T-cell (primary cell): ENCODE measurements at places on chromosomes 2 and 18. TPM values are rescaled to one million over a fixed set of nuclear protein-coding genes. Genes with fewer than 3 reads are reported as not detected.

GRCh38 chr2:189486237-189486770 lies 45.0 kb downstream of the WDR75 start:
- H3K27me3 ChIP-seq = peaks cover 7% of the 10 kb centered on the region
- H3K4me1 ChIP-seq = no peaks in the 10 kb centered on the region
- H3K36me3 ChIP-seq = no peaks in the 10 kb centered on the region
- H3K27ac ChIP-seq = no peak overlapping the region
- H3K4me3 ChIP-seq = no peak overlapping the region
- no peak for DNase-seq

- DNase-seq = no peak
- no peak overlapping the region for H3K4me3 ChIP-seq
- H3K27me3 ChIP-seq = no peaks in the 10 kb centered on the region
- no peaks in the 10 kb centered on the region for H3K4me1 ChIP-seq
Observed at GRCh38 chr2:213689585-213689984, 405.3 kb downstream of the SPAG16 start.

DNA sequence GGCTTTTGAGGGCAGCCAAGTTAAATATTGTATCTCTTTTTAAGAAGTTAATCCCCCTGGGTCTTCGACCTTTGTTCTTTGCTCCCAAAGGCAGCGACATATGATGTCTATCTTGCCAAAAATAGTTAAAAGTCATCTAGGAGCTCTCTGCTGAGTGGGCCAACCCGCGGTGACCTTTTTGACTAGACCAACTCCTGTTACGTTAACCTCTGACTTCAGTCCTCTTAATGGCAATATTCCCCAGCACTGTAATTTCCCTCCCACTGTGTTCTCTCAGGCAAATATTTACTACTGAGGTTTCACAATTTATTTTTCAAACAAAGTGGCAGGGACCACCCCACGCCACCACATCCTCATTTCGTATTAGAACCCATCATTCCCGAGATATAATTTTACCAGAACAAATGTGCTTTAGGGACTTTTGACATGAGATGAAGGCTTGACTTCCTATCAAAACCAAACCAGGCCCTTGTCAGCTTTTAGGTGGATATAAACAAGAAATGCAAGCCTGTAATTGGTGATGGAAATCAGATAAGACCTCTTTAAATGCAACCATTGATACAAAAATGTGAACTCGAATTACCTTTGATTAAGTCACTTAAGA lies 764.7 kb downstream of the SATB2 start:
- no peaks in the 10 kb centered on the region for H3K4me1 ChIP-seq
- H3K27ac ChIP-seq = no peak overlapping the region
- H3K4me3 ChIP-seq = no peak overlapping the region
- H3K27me3 ChIP-seq = no peaks in the 10 kb centered on the region

DNA sequence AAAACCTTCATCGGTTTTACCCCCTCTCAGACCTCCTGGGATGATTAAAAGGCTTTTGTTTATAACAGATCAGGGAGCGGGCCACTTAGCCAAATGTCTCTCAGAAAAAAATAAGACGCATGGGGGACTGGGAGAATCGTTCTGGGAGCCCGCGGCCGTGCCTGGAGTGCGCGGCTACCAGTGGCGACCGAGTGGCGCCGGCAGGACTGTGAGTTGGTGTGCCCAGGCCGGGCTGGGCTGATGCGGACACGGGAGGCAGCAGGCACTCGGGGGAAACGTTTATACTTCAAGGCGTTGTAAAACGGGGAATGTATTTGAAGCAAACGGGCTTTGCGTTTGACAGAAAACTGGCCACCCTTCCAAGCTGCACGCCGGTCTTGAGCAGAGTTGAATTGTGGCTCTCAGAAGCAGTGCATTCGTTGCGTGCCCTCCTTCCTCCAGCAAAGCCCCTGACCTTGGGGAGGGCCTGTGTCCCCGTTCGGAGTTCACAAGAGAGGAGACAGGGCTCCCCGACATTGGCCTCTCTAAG lies 4.7 kb upstream of the HOXD10 start:
- H3K36me3 ChIP-seq = no peaks in the 10 kb centered on the region
- DNase-seq = no peak
- H3K4me1 ChIP-seq = peaks cover 8% of the 10 kb centered on the region

DNA sequence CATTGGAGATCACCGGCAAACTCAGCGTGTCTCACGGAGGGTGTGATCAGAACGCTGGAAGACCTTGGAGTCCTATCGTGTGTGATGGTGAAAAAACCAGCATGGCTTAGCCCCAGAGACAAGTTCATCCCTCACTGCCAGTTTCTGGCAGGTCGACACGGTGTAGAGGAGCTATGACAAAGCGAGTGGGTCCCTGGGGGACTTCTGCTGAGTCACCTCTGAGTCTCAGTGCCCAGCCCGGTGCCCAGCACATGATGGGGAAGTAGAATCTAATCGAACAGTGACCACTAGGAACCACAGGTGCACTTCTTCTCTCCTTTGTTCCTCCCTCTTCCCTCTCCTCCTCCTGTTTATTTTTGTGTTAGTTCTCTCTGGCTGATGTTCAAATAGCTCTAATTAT lies 45.9 kb upstream of the KCNF1 start:
- H3K4me3 ChIP-seq = no peak overlapping the region
- peaks cover 29% of the 10 kb centered on the region for H3K27me3 ChIP-seq
- H3K27ac ChIP-seq = no peak overlapping the region
- H3K4me1 ChIP-seq = peaks cover 17% of the 10 kb centered on the region
- DNase-seq = no peak

DNA sequence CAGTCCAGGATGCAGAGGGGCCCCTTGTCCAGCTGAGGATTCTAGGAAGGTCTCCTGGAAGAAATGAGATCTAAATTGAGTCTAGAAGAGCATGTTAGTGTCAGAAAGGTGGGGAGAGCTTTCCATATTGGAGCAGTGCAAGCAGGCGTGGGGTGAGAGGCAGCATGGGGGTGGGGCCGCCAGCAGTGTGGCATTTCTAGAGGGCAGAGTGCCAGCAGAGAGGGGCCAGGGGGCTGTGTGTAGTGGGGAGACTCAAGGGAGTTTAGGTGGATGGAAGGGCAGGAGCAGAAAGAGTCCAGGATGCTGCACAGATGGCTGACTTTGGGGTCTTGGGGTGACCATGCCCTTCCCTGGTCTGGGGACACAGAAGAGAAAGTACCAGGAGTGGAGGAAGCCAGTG lies 2.1 kb downstream of the VIL1 start:
- no peaks in the 10 kb centered on the region for H3K36me3 ChIP-seq
- no peak for DNase-seq
- H3K27me3 ChIP-seq = no peaks in the 10 kb centered on the region
- H3K4me3 ChIP-seq = no peak overlapping the region
- H3K4me1 ChIP-seq = no peaks in the 10 kb centered on the region
- no peak overlapping the region for H3K27ac ChIP-seq

DNA sequence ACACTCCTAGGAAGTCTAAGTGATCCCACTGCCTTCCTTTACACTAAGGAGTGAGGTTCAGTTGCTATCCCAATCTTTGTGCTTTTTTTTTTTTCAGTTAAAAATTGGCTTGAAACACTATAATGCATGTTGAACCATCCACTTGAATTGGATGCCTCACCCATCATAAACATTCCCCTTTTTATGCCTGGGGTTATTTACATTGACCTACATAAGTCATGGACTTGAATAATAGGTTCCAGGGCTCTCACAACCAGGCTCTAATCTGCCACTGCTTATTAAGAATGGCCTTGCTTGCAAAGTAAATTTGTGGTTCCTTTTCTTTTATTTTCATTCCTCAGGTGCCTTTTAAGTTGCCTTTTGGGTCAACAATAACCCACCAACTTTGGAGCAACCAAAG lies 236.1 kb upstream of the MEIS1 start:
- H3K4me3 ChIP-seq = no peak overlapping the region
- no peak overlapping the region for H3K27ac ChIP-seq
- H3K4me1 ChIP-seq = no peaks in the 10 kb centered on the region
- H3K27me3 ChIP-seq = no peaks in the 10 kb centered on the region
- H3K36me3 ChIP-seq = no peaks in the 10 kb centered on the region

DNA sequence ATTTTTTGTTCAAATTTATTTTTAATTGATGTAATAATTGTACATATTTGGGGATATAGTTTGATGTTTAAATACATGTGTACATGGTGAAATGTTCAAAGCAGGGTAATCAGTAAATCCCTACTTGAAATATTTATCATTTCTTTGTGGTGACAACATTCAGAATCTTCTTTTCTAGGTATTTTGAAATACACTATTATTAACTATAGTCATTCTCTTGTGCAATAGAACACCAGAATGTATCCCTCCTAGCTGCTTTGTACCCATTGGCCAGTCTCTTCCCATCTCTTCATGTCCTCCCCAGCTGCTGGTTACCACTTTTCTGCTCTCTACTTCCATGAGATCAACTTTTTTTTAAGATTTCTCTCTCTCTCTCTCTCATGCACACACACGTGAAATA lies 126.5 kb downstream of the ZNF407 start:
- H3K4me3 ChIP-seq = no peak overlapping the region
- no peaks in the 10 kb centered on the region for H3K4me1 ChIP-seq
- no peaks in the 10 kb centered on the region for H3K36me3 ChIP-seq
- H3K27me3 ChIP-seq = no peaks in the 10 kb centered on the region

GRCh38 chr2:132416723-132417395 lies at the start of gene GPR39:
GPR39 (plus strand) TSS chr2:132416805.
- no peak for DNase-seq
- peaks cover 4% of the 10 kb centered on the region for H3K27me3 ChIP-seq
- no peaks in the 10 kb centered on the region for H3K36me3 ChIP-seq
- no peaks in the 10 kb centered on the region for H3K4me1 ChIP-seq
- H3K27ac ChIP-seq = no peak within 1 kb of the TSS
- H3K4me3 ChIP-seq = no peak within 1 kb of the TSS

- DNase-seq = no peak
- H3K27ac ChIP-seq = no peak overlapping the region
- H3K27me3 ChIP-seq = no peaks in the 10 kb centered on the region
- H3K4me3 ChIP-seq = no peak overlapping the region
- no peaks in the 10 kb centered on the region for H3K4me1 ChIP-seq
Observed at GRCh38 chr18:28045880-28046279, 131.1 kb downstream of the CDH2 start.

DNA sequence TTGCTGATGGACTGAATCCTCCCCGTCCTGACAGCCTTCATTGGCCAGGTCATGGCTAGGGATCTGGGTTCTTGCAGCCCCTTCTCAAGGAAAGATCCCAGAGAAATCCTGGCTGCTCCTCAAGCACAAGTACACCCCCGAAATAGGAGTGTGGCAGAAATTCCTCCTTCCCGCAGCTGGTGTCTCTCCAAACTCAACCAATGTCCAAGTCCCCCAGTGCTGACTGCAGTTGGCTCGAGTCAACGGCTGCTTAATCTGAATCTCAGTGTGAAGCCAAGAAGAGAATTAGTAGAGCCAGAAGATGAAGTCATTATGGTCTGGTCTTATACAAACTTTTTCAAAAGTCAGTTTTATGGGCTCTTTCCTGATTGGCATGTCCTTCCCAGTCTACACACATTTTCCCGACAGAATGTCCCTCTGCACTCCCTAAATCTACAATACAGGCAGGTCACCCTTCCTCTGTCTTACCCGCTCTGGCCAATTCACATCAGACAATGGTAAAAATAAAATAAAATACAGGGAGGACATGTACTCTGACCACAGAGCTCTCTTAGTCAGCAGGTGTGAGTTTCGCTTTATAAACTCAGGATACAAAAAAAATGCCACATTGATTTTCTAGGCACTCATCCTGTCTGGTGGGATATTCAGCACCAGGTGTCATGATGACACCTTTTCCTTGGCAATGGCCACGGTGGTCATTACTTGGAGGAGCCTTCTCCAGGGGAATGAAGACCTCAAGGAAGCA lies 76.9 kb upstream of the PAPOLG start:
- no peak overlapping the region for H3K4me3 ChIP-seq
- DNase-seq = no peak
- H3K4me1 ChIP-seq = peaks cover 5% of the 10 kb centered on the region
- H3K27me3 ChIP-seq = no peaks in the 10 kb centered on the region

DNA sequence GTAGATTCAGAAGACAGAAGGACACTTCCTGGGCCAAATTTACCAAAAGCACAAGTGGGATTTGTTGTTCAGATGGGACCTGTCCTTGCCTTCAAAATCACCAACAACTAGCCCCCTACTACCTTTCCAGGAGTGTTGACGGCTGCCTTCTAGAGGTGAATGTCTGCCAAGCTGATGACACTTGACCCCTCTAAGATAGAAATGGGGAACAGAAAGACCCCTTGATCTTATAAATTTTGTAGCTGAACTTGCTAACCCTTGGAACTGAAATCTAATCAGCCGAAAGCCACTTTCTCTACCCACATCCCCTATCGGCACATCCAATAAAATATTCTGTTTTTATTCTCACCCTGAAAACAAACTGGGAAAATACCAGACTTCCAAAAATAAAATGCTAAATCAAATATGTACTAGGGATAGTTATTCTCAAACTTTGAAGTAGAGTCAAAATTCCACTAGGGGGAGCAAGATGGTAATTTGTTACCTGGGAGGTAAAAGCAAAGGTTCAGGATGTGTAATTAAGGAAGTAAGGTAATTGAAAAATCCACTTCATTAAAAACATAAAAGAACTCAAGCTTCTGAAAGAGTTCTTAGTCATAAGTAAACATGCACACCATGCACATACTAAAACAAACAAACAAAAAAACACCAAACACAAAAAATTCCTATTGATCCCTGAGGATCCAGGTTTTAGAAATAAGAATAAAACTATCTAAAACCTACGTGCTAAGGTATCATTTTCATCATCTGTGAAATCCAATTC lies 119.2 kb downstream of the ANKRD44 start:
- H3K36me3 ChIP-seq = no peaks in the 10 kb centered on the region
- H3K27ac ChIP-seq = peak overlapping the region; percentile 79
- peaks cover 61% of the 10 kb centered on the region for H3K4me1 ChIP-seq
- H3K4me3 ChIP-seq = no peak overlapping the region
- no peaks in the 10 kb centered on the region for H3K27me3 ChIP-seq
- no peak for DNase-seq

DNA sequence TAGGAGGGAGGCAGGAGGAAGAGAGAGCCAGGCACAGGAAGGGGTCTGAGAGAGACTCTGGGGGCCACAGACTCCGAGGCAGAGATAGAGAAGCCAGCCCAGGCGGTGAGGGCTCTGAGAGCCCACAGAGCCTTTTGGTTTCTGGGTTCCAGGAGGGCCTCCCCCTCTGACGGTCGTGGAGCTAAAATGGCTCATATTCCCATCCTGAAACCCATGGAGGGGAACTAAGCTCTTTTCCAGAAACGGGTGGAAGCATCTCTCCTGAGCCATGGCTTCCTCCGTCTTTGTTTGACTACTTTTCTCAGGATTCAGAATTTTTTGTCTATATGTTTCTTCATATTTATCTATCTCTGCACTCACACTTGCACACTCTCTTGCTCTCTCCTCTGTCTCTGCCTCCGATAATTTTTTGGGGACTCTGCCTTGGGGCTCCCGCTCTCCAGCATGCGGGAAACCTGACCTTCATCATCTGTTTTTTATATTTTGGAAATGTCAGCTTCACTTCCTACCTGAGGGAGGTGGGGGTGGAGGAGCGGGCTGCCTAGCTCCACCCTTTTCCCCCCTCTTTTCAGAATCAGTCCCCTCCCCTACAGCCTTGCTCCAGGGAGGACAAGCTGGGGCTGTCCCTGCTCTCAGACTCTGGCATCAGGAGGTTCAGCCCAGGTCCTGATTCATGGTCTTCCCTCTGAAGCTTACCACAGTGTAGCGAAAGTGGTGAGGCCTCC lies 5.0 kb upstream of the PKDCC start:
- peaks cover 46% of the 10 kb centered on the region for H3K27me3 ChIP-seq
- no peak overlapping the region for H3K27ac ChIP-seq
- H3K4me3 ChIP-seq = no peak overlapping the region
- no peaks in the 10 kb centered on the region for H3K36me3 ChIP-seq
- peaks cover 9% of the 10 kb centered on the region for H3K4me1 ChIP-seq

MATN3 gene
- not detected for total RNA-seq

LONRF2 gene
- total RNA-seq = 0.30 TPM

DSG1 gene
- not detected for total RNA-seq

EMILIN2 gene
- 19.2 TPM for total RNA-seq

SLC25A12 gene
- 14.0 TPM for total RNA-seq

TLX2 gene
- total RNA-seq = 0.28 TPM
